SJSA1 (cell line): ENCODE measurements at places on chromosomes 4 and X. TPM values are rescaled to one million over a fixed set of nuclear protein-coding genes. Genes with fewer than 3 reads are reported as not detected.

DNA sequence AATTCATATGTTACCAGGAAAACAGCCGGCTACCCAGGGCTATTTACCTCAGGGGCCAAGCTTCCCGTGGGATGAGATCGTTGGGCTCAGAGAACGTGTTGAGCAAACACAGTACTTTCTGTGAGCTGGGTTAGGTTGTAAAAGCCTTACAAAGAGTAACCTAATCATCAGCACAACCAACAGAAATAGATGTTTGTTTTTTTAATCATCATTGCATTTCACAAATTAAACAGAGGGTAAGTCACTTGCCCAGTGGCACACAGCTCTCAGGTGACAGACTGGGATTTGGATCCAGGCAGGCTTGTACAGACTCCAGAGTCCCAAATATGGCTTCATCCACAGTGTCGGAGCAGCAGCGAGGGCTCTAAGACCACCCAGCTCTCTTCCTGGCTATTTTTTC lies 20.1 kb downstream of the SPON2 start:
- no peak for DNase-seq

GRCh38 chr4:134539729-134540231 lies 338.2 kb upstream of the PABPC4L start:
- no peak for DNase-seq

- no peak for DNase-seq
These were observed 54.6 kb upstream of the PARM1 start for GRCh38 chr4:74878323-74878722.

GRCh38 chr4:146176891-146177290 lies 1.4 kb downstream of the LSM6 start:
- DNase-seq, result no peak

DNA sequence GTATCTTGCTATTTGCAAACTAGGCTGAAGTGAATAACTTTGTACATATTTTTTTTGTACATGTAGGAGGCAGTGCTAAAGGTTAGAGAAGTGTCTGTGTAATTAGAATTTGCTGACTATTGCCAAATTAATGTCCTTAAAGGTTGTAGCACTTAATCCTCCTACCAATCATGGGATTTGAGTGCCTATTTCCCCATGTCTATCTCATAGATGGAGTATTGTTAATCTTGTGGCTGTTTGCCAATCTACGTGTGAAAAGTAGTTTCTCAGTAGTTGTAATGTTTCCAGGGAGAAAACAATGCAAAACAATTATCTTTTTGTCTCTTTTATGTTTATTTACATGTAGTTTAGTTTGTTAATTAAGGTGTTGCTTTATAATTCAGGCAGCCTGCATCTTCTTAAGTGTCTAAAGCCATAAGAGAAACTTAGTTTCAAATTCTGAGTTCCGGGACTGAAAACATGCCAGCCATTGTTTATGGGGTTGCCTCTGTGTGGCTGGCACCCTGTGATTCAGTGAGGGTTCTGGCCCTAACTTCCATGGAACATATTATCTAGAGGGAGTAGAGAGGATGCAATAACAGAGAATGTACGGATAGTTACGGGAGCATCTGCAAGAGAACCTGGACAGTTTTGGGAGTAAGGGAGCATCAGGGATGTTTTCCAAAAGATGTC lies 142.4 kb downstream of the KLHL8 start:
- no peak for DNase-seq

DNA sequence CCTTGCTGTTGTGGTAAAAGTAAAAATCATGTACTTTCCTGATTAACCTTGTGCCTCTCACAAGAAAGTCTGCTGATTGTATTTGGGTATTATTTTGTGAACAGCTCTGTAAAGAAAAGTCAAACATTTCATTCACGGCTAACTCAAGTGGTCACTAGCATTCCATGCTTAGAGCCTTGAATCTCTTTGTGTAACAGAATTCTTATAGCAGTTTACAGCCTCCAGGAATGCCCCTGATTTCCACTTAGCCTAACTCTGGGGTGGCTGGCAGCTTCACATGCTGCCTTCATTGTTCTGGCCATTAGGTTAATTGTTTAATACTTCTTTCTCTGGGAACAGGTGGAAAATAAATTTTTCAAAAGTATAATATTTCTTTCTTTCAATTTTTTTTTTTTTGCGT lies 226.7 kb downstream of the RBMX2 start:
- DNase-seq, result no peak

The PDE5A gene
- 45.0 and 68.1 TPM in 2 replicates for total RNA-seq

The LARP1B gene
- 38.4 and 42.5 TPM in 2 replicates for total RNA-seq
